T-helper 2 cell (primary cell): ENCODE measurements at places on chromosomes 5 and 9.
A peak's percentile ranks its signal among the peaks of the same experiment; 100 is the strongest.

DNA sequence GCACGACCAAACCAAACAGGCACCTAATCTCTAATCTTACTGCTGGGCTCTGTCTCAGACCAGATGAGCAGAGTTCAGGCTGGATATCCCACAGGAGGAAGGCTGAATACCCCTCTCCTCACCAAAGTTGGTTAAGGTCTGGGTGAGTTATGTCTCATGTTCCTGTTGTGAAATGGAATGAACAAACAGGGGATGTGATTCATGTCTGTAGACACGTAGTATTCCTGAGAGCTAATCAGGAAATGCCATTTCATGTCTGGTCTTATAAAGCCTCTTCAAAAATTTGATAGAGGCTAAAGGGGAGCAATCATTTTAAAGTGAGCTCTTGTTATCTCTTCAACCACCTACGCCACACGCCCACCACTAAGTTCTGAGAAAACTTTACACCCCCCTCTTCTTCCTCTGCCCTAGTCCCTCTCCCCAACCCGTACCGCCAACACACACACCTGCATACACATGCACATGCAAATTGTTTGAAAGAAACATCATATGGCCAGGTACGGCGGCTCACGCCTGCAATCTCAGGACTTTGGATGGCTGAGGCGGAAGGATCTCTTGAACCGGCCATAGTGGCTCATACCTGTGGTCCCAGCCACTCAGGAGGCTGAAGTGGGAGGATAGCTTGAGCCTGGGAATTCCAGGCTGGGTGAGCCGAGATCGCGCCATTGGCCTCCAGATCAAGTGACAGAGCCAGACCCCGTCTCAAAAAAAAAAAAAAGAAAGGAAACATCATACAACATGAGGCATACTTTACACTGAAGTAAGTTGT lies 69.8 kb upstream of the RAI14 start:
- DNase-seq: no peak

DNA sequence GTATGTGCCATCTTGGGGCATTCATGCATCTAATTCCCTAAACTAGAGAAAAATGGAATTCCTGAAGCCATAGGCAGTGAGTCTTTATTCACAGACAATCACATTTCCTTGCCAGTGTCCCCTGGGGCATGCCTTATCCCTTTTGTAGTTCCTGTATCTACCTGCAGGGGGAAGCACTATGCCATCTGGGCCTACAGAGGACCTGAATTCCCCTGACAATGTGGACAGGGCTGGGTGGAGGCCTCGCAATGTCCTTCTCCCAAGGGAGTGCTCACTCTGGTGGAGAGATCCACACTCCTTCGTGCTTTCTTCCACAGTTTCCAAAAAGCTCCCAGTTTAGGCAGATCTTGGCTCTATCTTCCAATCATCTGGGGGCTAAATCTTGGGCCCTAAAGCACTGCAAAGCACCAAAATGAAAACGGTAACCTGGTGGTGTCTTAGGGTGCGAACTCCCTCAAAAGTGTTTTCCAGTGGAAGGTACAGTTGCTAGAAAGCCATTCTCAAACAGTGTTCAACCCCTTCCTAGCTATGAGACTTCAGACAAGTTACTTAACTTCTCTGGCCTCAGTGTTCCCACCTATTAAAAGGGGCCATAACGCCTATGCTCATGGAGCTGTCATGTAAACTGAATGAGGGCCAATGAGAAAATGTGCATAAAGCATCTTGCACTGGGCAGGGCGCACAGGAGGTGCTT lies 17.5 kb downstream of the WHRN start:
- DNase-seq: no peak

DNA sequence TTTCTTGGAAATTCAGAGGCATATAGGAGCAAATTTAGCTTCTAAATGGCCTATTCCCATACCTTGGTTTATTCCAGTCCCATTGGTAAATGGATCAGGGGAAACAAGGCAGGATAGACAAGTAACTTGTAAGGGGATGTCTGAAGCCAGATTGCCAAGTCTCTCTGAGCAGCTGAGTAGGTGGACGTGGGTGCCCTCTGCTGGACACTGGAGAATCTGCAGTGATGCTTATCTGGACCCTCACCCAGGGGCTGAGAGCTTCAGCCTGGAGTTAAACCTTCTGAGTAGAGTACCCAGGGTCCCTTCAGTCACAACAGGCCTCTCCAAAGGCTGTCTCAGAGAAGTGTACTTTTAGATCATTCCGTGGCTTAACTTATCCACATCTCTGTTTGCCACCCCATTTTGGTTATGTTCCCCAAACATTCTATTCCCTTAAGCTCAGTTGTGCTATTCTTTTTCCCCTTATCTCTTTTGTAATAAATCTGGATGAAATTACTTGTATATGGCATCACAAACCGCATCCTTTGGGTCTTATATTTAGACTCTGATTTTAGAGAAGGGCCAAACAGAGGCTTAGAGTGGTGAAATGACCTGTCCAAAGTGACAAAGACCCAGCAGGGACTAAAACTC lies 218.3 kb upstream of the GLRA1 start:
- DNase-seq: peak; percentile 51

DNA sequence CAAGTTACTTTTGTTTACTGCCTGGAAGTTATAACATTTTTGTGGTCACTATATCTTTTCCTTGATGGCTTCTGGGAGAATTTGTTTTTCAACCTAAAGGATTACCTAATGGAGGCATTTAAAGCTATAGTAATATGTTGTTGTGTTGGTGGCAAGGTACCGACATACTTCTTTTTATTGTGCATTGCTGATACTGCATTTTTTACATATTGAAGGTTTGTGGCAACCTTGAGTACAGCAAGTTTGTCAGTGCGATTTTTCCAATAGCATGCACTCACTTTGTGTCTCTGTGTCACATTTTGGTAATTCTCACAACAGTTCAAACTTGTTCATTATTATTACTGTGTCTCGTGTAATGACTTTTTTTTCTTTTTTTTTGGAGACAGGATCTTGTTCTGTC lies 246.3 kb downstream of the LRRC70 start:
- DNase-seq: no peak

DNA sequence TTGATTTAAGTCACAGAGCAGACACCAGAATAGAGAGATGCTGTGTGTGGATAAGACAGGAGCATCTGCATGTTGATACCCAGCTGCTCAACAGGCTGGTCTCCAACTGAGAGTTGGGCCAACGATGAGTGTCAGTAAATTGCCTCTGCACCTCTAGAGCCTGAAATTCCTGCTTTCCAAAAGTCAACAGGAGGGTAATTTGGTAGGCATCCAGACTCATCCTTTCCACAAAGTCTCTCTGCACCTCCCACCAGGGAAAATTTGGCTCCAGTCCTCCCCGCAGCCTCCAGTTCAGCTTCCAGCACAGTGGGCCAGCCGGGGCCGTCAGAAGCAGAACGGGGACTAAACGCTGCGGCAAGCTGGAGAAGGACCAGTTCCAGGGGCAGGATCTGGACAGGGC lies 136.9 kb downstream of the RFK start:
- no peak for DNase-seq

GRCh38 chr5:119287547-119288111 lies 68.2 kb upstream of the TNFAIP8 start:
- peak; percentile 18 for DNase-seq

DNA sequence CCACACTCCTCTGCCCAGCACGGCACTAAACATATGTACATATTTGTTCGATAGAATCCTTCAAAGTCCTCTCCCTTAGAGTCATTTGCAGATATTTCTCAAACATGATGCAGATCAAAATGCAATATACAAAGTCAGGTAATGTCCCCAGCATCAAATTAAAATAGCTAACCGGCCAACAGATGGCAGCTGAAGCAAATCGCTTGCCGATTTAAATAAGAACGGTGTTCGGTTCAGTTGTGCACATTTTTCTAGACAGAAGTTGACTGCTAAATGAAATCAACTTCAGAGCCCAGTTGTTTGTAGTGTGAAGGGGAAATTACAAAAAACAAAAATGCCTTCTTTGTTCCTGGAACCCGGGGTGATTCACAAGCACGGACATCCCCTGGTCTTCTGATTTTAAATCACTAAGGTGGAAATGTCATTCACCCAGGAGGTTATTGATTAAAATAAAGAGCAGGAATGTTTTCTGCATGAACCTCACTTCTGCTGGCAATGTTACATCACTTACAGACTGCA lies 219.2 kb downstream of the EBF1 start:
- DNase-seq: no peak

DNA sequence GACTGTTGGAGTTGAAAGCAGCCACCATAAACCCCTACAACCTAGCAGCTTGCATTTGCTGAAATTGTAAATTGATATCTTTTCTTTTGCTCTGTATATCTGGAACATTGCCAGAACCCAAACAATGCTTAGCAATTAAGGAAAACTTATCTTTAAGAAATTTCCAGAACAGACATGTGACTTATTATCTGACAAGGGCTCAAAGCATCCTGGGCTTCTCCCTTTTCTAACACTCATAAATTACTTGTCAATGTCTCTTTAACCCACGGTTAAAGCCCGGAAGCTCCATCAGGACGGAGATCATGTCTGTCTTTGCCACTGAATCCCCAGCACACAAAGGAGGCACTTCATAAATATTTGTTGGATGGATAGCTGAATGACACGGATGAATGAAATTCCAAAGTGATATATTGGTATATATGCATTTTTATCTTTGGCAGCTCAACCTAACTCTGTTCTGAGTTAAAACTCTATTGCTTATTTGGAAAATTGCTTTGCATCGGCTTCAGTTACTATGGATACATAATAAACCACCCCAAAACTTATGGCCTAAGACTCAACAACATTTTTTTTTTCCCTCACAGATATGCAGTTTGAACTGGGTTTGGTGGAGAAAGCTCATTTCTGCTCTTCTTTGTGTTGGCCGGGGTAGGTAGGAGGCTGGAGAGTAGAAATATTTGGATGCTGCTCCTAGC lies 103.1 kb upstream of the CLINT1 start:
- no peak for DNase-seq

DNA sequence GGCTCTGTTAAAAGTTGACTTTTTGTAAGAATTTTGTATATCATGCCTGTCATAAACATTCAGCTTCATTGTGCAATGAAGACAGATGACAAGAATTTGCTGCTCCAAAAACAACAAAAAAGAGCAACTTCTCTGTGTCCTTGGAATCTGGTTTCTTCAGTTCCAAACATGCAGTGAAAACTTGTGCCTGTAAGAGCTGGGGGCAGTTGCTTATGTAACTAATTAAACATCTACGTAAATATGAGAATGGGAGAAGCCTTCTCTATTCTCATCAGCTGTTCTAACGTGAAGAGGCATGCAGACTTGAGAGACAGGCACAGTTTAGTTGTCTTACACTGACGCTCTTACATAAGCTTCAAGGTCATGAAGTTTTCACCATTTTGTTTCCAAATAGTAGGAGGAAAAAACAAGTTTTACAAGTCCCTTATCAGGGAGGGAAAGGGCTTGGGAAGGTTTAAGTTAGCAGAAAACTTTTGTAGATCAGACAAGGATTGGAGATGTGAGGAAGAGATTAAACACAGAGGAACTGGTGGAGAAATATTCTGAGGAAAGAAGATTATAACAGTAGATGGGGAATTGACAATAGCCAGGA lies 170.4 kb downstream of the RFK start:
- no peak for DNase-seq

DNA sequence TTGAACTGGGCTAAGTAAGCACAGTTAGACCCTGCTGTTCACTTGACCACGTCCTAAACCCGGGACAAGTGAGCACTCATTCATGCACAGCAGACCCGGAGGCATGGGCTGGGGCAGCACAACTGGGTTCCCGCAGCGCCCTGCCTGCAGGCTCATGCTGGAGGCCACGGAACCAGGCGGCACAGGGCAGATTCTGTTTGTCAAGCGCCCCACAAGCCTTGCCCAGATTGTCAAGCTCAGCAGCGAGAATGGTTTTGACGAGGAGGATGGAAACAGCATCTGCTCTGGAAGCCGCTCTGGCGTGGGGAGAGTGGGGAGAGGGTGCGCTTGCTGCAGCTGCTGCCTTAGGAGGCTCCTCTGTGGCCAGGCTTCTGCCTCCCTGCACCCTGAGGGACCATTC lies 32.7 kb downstream of the PRRT1B start:
- no peak for DNase-seq

DNA sequence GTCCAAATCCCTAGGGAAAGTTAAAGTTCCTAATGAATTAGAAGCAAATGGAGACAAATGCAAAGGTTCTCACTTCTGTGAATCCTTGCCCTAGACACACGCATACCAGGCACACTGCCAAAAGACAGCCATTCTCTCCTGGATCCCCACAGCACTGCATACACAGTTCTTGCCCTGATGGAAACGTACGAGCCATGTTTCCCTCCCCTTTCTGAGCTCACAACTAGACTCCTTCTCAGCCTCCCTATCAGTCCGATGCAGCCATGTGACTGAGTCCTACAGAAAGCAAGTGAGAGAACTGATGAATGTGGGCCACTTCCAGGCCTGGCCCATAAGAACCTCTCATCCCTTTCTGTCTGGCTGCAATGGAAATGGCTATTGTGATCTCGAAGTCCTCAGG lies 92.0 kb downstream of the ZNF608 start:
- no peak for DNase-seq

DNA sequence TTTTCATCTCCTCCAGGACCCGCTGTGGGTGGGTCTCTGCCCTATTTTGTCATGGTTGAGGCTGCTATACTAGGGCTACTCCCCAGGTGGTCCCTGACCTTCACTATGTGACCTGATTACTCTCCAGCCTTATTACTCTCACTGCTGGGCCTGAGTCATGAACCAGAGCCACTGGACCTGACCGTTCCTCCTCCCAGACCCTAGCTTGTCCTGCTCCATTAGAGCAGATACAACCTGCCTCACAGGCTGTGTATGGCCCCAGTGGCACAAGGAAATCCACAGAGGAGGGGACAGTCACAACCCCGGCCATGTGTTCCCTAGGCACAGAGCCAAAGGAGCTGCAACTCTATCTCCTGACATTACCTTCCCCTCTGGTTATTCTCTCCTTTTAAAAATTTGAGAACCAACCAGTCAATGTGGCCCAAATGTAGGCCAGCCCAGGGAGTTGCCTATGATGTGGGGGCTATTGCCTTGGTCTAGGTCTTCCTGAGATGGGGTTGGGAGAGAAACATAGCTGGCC lies 96.0 kb upstream of the FSTL4 start:
- no peak for DNase-seq

DNA sequence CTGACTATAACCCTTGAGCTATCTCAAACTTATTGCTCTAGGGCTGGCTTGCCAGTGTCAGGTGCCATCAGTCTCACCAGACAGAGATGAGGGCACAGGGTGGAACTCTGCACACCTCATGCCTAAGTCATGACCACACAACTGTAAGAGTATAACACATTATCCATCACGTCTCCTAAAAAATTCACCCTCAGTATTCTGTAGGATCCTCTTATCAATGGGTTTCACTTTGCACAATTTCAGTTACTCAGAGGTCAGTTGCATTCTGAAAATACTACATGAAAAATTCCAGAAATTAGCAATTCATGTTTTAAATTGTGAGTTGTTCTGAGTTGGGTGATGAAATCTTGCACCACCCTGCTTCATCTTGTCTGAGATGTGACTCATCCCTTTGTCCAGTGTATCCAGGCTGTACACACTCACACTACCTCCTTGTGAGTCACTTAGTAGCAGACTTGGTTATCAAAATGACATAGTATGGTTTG lies 690.9 kb upstream of the CDH18 start:
- no peak for DNase-seq

GRCh38 chr5:41670216-41670615 lies 159.8 kb upstream of the PLCXD3 start:
- DNase-seq: no peak

GRCh38 chr5:169909945-169910344 lies 70.3 kb downstream of the INSYN2B start:
- no peak for DNase-seq
